Colonic mucosa (tissue), 4 donors: ENCODE measurements at places on chromosomes 11 and 22. TPM values are rescaled to one million over a fixed set of nuclear protein-coding genes. Genes with fewer than 3 reads are reported as not detected.

GRCh38 chr11:110710628-110711381 lies 1.4 kb downstream of the ARHGAP20 start:
- DNase-seq = peak; percentile 34

DNA sequence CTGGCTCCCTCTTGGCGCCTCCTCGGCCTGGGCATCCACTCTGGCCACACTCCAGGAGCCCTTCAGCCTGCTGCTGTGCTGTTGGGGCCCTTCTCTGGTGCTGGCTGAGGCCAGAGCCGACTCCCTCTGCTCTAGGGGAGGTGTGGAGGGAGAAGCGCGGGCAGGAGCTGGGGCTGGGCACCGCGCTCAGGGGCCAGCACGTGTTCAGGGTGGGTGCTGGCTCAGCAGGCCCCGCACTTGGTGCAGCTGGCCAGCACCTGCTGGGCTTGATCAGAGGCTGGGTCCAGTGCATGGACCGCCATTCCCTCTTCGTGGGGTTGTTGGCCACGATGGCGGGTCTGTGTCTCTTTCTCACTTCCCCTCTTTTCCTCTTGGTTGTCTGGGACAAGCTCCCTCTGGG lies 2381.0 kb downstream of the LRRC4C start:
- no peak for DNase-seq

DNA sequence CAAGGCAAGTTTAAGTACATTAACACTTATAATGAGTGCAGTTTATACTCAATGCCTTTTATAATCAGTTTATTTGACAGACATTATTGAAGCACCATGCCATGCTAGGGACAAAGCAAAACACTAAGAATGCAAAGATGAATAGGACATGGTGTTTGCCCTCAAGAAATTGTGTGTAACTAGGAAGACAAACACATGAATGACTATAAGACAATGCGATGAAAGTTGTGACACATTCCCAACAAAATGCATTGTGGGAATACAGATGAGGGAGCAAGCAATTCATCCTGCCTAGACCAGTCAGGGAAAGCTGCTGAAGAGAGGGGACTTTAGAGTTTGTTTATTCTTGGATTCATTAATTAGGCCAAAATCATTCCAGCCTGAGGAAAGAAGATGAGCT lies 133.8 kb upstream of the TRPC6 start:
- DNase-seq = no peak

DNA sequence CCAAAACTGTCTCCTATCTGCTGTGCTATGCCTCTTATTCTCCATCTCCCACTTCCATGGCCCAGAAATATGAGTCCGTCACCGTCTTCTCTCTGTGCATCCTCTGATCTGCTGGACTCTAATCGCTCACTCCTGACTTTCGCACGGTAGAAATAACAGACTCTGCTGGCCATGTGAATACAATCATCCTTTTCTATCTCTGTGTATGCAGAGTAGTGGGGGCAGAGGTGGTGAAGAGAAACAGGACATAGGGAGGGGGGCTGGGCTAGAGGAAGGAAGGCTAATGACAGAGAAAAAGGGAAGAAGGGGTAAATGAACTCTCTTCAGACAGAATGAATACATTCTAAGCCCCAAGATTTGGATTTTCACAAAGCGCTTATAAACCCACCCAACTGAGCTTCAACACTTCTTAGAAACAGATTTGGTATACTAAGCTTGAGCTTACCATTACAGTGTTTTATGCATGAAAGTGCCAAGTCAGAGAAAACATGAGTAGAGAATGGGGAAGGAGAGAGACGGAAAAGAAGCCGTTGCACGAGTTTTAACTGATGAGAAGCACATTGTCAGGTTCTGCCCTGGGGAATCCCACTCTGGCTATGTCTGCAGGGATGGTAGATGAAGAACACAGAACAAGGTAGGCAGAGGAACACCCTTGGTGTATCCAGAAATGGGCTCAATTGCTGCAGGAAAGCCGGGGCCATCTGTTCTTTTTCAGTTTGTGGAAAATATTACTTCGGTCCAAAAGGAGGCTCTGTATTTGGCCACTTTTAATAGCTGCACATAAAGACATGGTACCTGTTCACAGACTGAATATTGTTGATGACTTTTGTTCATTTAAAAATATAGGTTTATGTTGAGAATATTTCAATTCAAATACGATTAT lies 324.7 kb downstream of the ETS1 start:
- no peak for DNase-seq

NLRP14 gene
- total RNA-seq = not detected

DNA sequence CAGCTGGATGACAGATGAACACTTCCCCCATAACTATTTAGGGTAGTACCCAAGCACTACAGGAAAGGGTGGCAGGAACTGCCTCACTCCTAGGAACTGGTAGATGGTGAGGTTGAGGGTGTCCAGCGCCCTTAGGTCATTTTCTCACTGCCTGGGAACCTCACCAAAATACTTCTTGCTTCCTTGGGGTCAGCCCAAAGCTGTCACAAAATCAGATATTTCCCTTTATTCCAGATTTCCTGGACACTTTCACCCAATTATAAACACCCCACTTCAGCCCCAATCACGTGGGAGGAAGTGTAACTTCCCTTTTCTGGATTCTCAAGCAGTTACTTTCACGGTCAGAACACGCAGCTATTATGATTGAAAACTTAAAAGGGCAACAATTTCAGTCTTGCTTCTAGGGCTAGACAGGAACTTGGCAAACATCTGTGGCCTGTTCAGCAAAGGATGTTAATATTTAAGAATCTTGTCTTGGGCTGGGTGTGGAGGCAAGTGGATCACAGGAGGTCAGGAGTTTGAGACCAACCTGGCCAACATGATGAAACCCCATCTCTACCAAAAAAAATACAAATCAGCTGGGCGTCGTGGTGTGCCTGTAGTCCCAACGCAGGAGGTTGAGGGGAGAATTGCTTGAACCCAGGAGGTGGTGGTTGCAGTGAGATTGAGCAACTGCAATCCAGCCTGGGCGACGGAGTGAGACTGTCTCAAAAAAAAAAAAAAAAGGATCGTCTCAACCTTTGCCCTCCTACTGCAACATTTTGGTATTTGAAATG lies 4.0 kb downstream of the FTH1 start:
- no peak for DNase-seq

DNA sequence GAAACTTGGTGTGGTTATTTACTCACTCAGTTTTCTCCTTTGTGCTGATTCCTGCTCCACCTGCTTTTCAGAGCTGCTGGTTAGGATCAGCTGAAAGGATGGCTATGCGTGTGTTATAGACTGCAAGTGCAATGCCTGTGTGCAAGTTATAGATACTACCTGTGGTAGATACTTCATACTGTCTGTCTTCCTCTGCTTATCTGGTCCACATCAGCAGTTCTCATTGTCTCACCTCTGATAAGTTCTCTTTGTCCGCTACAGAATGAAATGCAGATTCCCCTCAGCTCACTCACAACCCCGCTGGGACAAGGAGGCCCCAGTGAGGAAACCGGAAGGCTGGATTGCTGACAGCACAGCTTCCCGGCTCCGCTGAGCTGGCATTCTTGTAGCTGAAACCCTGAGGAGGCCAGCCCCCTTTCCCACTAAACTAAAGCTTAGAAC lies 37.5 kb upstream of the LYVE1 start:
- DNase-seq = peak; percentile 34
